ENCODE measurements at places on chromosomes 4 and X.

GRCh38 chr4:95086551-95086950 lies 328.8 kb downstream of the BMPR1B start:
- no peak for DNase-seq

DNA sequence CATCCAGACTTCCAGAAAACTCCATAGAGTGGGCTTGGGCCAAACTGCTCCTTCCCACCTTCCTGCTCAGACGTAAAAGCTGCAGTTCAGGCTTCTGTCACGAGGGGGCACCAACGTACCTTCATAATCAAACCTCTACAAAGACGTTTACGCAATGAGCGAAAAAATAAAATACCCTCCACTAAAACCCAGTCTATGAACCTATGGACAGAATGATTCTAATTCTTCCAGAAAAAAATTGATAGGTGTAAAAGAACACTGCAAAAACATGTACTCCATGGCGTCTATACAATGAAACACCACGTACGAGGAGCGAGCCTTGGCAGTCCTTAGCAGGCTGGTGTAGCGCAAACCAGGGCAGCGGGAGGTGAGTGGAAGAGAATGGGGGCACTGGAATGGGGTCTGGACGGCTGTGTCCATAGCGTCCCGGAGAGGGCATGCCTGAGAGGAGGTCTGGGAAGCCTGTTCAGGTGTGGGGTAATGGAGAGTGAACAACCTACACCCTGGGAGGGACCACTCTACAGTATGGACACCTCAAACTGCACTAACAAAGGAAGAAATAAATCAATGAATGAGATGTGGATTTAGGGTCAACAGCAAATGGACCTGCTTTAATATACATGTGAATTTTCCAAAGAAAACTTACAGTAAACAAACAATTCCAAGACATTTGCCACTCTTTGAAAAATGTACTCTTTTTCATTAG lies 14.4 kb upstream of the RAB40A start:
- DNase-seq, result peak; percentile 35

GRCh38 chr4:176610594-176610993 lies 182.1 kb downstream of the VEGFC start:
- no peak for DNase-seq

GRCh38 chr4:95190751-95191436 lies 357.9 kb downstream of the UNC5C start:
- DNase-seq, result no peak

- DNase-seq, result no peak
Observed at GRCh38 chrX:36414056-36414455, 494.5 kb downstream of the CFAP47 start.

GRCh38 chrX:10102046-10102704 lies 54.6 kb upstream of the CLCN4 start:
- no peak for DNase-seq
